ENCODE measurements at places on chromosomes 6 and 20.

GRCh38 chr6:22372922-22373321 is 76.1 kb upstream of the PRL start:
- DNase-seq: no peak

GRCh38 chr6:128731249-128732165 is 151.4 kb upstream of the LAMA2 start:
- no peak for DNase-seq

DNA sequence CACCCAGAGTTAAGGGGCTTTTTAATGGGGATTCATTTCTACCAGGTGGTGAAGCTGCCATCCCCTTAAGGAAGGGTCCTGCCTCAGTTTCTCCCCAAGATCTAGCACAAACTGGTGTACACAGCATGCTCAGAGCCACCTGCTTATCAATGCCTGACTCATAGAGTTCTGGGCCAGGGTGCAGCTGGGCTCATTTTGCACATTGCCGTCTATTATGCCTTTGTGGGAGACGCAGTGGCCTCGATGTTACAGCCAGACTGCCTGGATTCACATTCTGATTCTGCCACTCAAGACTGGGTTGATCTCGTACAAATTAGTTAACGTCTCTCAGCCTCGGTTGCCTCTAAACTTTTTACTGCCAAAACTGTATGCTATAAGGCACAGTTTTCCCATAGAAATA is 365.7 kb downstream of the ZFAND3 start:
- DNase-seq: no peak

DNA sequence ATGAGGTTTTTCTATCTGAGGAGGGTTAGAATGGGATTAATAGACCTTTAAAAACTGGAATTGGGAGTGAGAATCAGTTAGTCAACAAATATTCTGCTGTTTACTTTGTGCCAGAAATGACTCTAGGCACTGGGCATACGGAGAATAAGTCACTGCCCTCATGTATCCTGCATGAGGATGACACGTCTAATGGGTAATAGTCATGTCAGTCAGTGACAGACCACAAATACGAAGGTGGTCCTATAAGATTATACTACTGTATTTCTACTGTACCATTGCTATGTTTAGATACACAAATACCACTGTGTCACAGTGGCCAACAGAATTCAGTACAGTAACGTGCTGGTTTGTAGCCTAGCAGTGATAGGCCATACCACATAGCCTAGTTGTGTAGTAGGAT is 30.7 kb downstream of the ZFAND3 start:
- DNase-seq: no peak

DNA sequence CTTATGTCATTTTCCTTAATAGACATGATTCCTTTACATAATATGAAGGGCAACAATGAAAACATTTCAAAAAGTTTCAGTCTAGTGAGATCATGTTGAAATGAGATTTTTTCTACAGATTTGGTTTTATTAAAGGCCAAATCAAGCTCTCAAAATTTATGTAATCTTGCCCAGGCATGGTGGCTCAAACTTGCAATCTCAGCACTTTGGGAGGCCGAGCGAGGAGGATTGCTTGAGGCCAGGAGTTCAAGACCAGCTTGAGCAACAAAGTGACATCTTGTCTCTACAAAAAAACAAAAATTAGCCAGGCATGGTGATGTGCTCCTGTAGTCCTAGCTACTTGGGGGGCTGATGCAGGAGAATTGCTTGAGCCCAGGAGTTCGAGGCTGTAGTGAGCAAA is 50.8 kb downstream of the LRP11 start:
- DNase-seq: no peak

All from NCI-H1048 (cell line).